Fibroblast of the aortic adventitia (primary cell): ENCODE measurements at places on chromosomes 1 and 21. TPM values are rescaled to one million over a fixed set of nuclear protein-coding genes. Genes with fewer than 3 reads are reported as not detected.

DNA sequence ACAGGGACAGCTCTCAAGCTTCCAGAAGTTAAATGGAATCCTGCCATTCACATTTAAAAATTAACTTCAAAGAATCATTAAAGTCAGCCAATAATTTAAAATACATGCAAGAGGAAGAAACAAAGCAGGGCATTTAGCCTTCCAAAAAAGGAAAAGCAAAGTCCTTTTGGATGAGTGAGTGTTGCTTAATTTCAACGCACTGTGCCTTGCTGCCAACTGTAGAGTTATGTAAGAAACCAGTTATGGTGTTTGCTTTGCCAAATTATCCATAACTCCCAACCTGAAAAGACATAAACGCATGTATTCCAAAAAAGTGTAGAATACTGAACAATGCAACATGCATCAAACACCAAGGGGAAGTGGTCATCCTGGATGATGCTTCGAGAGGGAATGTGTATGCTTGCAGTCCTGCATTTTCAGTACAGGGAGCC lies 16.1 kb upstream of the KCNE1 start:
- peak; percentile 75 for DNase-seq

The SAMSN1 gene
- 0.27 TPM in 1 of 2 replicates, not detected in the other for total RNA-seq

The TEKT2 gene
- total RNA-seq = 0.18 and 2.1 TPM in 2 replicates

GRCh38 chr1:37954316-37954971 lies 7.6 kb upstream of the INPP5B start:
- no peak for DNase-seq

The SLC6A17 gene
- 0.16 and 0.90 TPM in 2 replicates for total RNA-seq

The AKT3 gene
- total RNA-seq = 36.6 and 44.6 TPM in 2 replicates

- DNase-seq = no peak
These were observed 128.6 kb upstream of the IVNS1ABP start for GRCh38 chr1:185445594-185445993.

- no peak for DNase-seq
These were observed 433 bp upstream of the DMBX1 start for GRCh38 chr1:46489169-46489637.

- DNase-seq = no peak
These were observed 85.8 kb upstream of the IPO9 start for GRCh38 chr1:201742955-201743805.

DNA sequence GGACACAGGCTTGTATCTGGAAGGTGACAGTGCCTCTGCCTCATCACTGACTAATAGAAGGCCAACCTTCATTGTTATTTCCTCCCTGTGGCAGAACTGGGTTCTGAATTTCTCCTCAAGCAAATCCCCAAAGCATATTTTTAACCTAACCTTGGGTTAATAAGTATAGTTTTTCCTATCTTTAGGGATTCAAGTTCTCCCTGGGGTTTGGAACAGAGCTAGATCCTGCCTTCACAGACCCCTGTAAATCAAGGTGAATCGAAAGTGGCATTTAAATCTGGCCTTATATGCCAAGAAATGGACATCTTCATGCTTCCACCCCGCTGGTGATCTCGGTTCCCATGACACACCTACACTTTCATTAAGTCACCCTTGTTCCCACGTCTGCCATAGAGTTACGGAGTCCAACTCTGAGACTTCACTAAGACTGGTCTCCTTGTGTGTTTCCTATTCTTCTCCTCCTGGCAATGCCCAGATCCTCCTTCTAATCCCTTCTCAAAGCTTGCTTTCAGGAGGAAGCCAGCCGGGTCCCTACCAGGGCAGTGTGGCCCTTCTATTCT lies 4.3 kb upstream of the CHI3L2 start:
- no peak for DNase-seq

DNA sequence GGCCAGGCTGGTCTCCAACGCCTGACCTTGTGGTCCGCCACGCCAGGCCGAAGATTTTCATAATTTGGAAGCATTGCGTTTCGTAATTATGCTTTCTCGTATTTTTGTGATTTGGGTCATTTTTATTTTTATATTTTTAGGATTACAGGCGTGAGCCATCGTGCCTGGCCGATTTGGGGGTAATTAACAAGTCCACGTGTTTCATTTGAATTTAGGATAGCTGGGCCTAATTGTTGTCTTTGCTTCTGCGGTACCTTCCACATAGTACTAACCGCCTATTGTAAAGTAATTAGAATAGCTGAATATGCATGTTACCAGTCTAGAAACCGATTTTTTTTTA lies 1.0 kb downstream of the RCC1 start:
- DNase-seq = no peak

- no peak for DNase-seq
These were observed 2.4 kb downstream of the IGSF21 start for GRCh38 chr1:18109756-18110597.

The OLFM3 gene
- not detected in 2 replicates for total RNA-seq

DNA sequence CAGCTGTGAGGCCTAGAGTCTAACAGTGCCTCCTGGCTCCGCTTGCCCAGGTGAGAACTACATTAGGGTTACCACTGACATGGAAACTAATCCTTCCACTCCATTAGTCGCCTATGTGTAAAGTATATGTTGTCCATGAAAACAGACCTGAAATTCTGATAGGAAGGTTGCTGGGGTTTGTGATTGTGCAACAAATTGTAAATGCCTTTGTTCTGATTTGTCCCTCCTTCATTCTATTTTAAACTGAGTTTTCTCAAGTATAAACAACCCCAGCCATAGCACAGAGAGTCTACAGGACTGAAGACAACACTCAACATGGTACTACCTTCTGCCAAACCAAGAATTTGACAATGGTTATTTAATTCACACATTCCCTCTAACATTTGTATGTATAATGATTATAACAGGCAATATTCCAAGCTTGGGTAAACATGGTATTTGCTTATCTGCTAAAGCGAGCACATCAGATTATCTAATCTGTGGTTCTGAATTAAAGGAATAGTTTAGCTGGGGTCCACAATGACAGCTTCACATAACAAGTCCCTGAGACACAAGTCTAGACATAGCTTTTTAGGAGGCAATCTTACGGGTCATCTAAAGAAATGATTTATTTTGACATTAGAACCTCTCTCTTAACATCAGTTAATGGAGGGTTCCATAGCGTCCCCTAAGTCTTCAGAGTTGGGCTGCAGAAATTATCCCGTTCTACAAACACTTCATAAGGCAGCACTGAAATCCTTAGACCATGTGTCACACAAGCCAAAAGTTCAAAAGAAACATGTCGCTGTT lies 633.0 kb downstream of the SMYD3 start:
- peak; percentile 76 for DNase-seq

DNA sequence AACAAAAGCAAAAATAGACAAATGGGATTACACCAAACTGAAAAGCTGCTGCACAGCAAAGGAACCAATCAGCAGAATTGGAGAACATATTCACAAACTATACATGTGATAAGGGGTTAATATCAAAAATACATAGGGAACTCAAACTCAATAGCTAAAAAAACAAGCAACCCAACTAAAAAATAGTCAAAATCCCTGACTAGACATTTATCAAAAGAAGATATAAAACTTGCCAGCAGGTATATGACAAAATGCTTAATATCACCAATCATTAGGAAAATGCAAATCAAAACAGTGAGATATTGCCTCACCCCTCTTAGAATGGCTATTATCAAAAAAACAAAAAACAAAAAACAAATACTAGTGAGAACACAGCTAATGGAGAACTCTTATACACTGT lies 140.3 kb downstream of the LRRIQ3 start:
- DNase-seq = no peak

DNA sequence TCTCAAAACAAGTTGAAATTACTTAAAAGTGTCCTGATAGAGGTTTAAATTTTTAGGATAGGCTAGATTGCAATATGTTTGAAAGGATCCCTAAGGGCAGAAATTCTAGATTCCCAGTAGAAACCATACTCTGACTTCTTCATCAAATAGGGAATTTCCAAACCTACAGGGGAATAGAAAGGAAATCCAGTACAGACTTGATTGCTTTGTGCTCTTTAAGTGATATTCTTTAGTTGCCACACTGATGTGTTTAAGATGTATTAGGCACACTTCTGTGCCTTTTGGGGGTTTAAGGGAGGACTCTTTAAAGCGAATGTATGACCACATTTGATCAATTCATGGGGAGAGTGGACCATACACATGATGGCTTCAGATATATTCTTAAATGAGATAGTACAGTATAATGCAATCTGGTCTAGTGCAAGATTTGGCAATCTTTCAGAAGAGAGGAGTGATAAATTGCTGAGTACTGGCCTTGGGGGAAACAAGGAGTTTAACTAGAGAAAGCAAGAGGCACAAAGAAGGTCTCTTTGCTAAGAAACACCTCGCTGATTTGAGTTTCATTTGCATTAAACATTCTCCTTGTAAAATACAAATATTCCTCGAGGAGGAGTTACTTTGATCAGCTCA lies 268.8 kb upstream of the NR5A2 start:
- DNase-seq = peak; percentile 26

DNA sequence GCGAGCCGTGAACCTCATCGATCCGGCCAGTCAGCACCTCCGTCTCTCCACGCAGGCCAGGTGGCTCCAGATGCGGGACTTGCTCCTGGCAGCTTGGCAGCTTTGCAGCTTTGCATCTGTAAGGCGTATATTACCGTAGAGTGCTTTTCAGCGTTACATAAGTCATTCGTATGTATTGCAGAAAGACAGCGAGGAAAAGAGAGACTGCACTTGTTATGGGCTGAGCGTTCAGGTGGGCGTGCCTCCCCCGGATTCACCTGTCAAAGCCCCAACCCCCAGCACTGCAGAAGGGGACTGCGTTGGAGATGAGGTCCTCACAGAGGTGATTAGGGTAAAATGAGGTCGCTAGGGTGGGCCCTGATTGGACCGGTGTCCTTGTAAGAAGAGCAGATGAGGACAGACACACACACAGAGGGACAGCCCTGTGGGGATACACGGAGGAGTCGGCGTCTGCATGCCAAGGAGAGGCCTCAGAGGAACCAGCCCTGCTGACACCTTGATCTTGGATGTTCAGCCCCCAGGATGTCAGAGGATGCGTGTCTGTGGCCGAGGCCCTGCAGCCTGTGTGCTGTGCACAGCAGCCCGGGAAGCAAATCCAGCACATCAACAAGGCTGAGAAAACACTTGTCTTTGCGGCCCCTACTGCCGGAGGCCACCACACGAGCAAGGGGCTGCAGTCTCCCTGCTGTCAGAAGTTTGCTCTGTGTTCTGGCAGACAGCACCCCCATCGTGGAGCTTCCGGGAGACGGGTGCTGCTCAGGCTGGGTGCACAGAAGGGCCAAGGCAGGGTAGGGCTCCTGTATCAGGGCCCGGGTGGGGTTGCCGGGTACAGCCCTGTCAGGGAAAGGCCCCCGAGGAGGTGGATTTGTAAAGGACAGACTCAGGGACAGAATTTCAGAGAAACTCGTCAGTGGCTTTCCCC lies 10.9 kb upstream of the AGPAT3 start:
- no peak for DNase-seq

GRCh38 chr1:228001738-228002535 lies 4.9 kb upstream of the WNT3A start:
- DNase-seq = no peak

GRCh38 chr1:192914092-192914491 lies 105.3 kb downstream of the RGS2 start:
- DNase-seq = no peak

GRCh38 chr1:173173388-173173787 lies 33.7 kb downstream of the TNFSF4 start:
- DNase-seq = no peak

DNA sequence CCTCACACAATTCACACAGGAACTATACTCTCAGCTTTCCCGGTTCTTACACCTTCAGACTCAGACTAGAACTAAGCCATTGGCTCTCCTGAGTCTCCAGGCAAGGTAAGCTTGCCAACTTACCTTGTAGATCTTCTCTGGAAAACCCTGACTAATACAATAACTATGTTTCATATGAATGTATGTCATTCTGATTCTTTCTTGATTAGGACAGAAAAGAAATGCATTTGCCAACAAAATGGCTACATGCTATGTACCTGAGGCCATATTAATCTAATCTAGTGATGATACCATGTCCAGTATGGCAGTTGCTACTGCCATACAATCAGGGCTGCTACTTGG lies 9.8 kb upstream of the ZSWIM5 start:
- no peak for DNase-seq

GRCh38 chr1:52554756-52555155 lies 1.9 kb upstream of the TUT4 start:
- peak; percentile 15 for DNase-seq
